ENCODE measurements at places on chromosomes 3 and 15. TPM values are rescaled to one million over a fixed set of nuclear protein-coding genes. Genes with fewer than 3 reads are reported as not detected.

Gene ARPIN
- polyA plus RNA-seq, result 28.9 TPM

Gene HGD
- 73.4 TPM for polyA plus RNA-seq

DNA sequence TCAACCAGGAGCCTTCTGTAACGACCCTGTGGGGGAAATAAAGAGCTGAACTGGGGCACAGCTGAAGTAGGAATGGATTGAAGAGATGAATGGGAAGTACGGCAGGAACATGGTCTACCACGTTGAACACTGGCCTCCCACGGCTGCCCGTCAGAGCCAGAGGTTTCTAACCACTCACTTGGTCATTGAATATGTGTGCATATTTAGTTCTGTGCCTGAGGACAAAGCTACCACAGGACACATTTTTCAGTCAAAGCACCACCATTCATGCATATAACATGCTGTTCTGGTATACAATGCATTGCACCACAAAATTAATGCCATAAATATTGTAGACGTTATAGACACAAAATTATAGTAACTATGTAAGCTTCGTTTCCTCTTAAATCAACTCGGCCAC lies 75.5 kb downstream of the MB21D2 start:
- DNase-seq, result no peak

GRCh38 chr3:156787001-156787400 lies 39.2 kb upstream of the LEKR1 start:
- no peak for DNase-seq

- DNase-seq, result peak; percentile 58
These were observed 55.2 kb upstream of the CHRNA7 start for GRCh38 chr15:31974855-31975829.

DNA sequence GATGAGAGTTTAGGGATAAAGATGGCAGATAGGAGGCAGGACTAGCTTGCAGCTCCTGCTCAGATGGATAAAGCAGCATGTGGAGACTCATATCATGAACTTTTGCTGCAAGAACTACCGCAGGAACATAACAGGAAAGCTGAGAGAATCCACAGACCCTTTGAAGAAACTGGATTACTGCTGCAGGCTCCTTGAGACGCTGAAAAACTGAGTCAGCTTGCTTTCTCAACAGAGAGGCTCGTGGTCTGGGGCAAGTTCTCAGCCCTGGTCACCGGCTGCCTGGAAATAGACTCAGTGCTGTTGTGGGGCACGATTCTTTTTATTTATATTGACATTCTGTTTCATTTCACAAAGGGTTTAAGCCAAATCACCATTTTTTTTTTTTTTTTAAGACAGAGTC lies 28.8 kb upstream of the TRIM59 start:
- no peak for DNase-seq
